Fibroblast of upper back skin (primary cell): ENCODE measurements at places on chromosomes 3 and 15.
A peak's percentile ranks its signal among the peaks of the same experiment; 100 is the strongest.

DNA sequence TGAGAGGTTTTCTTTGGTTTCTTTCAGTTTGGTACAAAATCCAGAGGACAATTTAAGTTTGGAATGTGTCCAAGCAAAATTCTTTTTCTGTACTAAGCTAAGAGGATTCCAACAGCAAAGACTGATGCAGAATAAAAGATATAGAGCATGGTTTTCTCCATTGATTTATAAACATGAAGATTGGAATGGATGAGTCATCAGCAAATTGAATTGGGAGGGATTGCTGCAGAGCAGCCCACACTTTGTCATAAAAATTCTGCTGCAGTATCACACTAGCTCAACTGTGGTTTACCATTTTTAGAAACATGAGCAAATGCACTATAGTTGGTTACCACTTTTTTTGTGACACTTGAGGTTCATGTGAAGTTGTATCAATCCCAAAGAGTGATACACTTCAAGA lies 16.1 kb upstream of the LARP6 start:
- DNase-seq, result peak; percentile 92

DNA sequence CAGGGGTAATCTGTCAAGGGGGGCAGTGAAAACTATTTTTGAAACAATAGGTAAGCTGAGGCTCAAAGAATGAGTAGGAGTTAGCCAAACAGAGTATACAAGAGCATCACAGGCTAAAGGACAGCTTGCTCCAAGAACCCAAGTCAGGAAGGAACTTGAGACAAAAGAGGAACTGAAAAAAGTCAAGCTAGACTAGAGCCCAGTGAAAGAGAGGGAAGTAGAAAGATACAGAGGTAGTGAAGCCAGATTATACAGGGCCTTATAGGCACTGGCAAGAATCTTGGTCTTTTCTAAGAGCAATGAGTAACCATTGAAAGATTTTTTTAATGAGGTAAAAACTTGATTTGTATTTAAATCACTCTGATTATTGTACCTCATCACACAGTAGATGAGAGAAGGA lies 69.9 kb downstream of the FILIP1L start:
- no peak for DNase-seq

DNA sequence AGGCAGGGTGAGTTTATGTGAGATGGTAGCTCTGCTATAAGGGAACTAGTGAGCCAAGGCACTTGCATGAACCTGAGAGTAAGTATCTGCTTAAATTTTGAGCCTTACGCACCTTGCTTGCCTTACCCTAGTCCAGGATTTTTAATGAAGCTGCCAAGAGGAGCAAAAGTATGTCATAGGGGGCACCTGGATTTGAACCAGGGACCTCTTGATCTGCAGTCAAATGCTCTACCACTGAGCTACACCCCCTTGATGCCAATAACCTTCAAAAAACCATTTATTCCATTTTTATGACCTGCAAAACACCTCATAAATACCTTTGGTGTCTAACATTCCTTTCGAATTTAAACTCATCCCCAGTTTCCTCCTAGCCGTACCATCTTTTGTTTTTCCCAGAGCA lies 88.3 kb upstream of the ACP3 start:
- peak; percentile 33 for DNase-seq

DNA sequence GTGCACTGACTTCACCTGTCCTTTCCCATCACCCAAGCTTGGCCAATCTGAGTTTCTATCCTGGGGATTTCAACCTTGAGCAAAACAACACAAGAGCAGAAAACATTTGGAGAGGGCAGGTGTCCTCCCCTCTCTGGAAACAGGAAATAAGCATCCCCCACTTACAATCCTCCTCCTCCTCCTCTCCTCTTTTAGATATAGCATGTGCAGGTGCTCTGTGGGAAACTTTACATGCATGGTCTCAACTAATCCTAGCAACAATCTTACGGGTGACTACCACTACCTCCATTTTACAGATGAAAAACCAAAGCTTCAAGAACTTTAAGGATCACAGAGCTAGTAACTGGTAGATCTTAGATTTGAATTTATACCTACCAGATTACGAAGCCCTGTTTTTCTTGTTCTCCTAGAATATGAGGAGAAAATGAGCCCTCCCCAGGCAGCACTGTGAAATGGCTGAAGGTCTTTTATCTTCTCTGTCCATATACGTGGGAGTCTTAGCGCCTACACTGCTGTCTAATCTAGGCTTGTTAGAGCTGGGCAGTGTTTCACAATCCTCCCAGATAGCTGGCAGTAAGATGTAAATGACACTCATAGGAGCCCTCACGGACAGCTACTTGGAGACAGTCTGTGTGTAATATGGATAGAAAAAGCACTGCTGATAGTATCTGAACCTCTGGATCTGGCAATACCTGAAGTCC lies 301.2 kb upstream of the PROK2 start:
- no peak for DNase-seq

DNA sequence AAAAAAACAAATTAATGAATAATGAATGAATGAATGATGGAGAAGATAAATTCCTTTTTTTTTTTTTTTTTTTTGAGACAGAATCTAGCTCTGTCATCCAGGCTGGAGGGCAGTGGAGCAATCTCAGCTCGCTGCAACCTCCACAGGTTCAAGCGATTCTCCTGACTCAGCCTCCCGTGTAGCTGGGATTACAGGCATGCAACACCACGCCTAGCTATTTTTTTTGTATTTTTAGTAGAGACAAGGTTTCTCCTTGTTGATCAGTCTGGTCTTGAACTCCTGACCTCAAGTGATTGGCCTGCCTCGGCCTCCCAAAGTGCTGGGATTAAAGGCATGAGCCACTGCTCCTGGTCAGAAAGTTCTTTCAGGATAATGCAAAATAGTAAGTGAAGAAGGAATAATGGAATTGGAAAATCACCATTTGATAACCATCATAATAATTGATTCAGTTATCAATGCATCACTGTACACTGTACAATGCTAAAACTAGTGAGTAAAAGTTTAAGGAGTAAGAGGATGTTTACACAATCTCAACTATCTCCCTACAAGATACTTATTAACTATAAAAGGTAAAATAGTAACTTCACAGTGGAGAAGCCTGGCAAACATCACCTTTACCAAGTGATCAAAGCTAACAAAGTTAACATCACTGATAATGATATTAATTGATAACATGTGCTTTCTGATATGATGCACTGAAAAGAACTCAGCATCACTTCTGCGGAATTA lies 12.3 kb upstream of the INO80 start:
- DNase-seq, result no peak

DNA sequence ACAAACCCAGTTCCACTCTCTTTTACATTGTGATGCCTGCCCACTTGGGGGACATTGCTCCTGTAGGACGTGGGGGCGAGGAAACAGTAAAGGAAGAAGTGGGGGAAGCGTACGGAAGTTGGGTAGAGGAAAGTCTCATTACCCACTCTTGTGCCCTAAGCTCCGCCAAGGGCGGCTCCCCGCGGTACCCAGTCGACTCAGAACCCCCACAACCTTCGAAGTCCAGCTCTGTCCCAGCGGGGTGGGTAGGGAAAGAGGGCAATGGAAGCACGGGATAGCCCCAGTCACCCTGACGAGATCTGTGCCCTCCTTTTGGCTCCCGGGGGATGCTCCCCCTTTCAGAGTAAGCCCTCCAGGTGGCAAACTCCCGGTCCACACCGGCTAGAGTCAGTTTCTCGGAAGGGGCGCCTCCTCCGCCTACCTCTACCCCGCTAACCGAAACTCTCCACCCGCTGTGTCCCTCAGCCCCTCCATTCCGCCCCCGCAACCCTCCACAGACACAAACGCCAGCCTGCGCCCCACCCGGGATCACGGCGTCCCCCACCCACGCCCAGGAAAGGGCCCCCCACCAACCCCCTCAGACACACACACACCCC lies 527 bp downstream of the CSNK1G1 start:
- DNase-seq, result no peak

DNA sequence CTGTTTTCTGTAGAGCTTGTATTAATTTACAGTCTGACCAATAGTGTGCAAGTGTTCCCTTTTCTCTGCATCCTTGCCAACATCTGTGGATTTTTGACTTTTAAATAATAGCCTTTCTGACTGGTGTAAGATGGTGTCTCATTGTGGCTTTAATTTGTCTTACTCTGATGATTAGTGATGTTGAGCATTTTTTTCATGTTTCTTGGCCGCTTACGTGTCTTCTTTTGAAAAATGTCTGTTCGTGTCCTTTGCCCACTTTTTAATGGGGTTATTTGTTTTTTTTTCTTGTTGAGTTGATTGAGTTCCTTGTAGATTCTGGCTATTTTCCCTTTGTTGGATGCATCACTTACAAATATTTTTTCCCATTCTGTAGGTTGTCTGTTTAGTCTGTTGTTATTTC lies 7.6 kb upstream of the ACOX2 start:
- peak; percentile 50 for DNase-seq

- no peak for DNase-seq
Measured at GRCh38 chr15:47484059-47484458, 233.2 kb upstream of the SEMA6D start.

GRCh38 chr3:156847752-156848448 lies 21.7 kb downstream of the LEKR1 start:
- DNase-seq, result no peak

- DNase-seq, result no peak
Measured at GRCh38 chr3:67324554-67324953, 326.4 kb downstream of the KBTBD8 start.

- no peak for DNase-seq
Measured at GRCh38 chr3:14512942-14513327, 27.2 kb downstream of the GRIP2 start.

DNA sequence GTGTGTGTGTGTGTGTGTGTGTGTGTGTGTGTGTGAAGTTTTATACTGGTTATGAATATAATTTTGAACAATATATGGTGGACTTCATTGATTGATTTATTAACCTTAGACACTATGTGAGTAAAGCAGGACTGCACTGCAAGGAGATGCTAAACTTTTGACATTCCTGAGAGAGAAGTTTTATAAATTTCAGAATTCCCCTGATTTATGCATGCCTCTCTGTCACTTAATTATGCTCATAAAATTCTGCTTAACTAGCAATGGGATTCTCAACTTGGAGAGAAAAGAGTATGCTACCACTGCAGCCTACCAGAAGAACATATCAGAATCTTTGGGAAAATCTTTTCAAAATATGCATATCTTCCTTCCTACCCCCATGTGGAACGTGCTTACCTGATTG lies 144.6 kb downstream of the B3GALNT1 start:
- no peak for DNase-seq

DNA sequence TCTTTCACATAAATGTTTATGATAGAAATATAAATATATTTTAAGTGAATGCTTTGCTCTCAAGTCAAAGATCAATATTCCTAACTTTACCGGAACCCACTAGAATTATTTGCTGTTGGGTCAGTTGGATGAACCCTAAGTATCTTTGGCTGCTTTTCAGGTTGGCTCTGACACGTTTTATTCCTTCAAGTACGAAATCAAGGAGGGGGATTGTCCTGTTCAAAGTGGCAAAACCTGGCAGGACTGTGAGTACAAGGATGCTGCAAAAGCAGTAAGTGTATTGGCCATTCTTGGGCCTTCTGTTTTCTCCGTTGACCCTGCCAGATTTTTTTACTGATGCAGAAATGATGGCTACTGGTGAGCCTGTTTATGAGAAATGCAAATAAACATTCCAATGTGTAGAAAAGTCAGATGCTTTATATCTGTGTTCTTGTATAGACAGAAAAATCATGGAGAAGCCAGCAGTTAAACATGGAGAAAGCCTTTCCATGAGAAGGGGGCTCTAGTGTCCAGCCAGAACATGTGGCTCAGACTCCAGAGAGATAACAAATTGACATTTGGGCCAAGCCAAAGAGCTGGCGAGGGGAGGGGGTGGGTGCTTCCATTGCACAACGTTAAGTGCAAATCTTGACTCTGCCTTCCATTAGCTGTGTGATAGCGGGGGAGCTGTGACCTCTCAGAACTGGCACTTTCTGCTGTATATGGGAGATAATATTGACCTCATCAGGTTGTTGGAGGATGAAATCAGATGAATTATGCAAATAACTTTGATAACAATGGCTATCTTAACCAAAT lies 3.0 kb downstream of the KNG1 start:
- DNase-seq, result no peak

DNA sequence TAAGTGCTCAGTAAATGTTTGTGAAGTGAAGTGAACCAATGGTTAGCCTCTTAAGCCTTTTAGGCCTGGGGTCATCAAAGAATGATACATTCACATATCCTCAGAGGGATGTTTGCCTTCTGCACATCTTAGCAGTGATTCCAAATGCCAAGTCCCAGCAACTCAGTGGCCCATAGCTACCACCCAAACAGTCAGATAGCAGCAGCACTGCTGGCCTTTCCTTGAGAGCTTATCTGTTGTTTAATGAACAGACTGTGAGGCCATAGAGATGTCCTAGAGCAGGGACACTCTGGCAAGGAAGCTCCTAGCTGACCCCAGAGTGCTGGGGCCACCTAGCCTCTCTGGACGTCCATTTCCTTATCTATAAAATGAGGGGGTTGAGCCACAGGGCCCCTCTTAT lies 86.8 kb downstream of the CYP19A1 start:
- DNase-seq, result no peak

DNA sequence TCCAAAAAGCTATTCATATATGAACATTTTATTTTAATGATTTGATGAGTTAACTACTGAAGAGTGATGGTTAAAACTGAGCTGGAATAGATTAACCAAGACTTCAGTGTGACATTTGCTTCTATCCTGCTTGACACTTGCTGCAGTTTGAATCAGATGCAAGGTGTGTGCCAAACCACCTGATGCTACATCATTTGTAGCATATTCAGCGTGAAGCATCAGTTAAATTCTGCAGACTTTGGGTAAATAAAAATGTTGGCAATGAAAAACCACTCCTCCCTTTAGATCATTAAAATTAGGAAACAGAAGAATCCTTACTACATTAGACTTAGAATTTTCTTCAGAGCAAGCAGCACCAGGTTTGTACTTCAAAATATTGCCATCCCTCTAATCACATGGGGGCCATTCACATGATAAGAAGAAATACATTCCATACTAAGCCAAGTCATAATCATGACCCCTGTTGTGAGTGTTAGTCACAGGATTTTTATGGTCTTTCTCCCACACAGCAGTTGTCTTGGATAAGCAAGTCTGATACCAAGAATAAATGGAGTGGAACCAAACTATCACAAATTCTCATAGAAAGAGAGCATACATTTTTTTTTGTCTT lies 160.7 kb upstream of the TNIK start:
- peak; percentile 39 for DNase-seq

DNA sequence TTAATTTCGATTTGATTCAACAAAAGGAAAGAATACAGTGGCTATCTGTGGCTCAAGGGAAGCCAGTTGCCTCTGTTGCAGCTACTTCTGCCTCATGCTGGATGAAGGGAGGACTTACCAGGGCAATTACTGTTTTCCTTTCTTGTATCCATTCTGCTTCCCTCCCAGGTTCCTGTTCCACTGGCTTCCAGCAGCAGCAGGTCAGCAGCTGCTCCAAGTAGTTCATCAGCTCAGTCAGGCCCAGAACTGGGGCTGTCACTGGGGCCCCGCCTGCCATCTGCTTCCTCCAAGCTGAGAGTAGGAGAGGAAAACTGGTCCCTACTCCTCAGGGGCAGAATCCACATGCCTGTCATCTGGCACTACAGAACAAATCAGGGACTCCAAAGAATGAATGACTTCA lies 48.6 kb upstream of the ULK4 start:
- no peak for DNase-seq

GRCh38 chr3:195117978-195118581 lies 152.9 kb downstream of the XXYLT1 start:
- no peak for DNase-seq
